ENCODE measurements at places on chromosomes 7 and 10.

DNA sequence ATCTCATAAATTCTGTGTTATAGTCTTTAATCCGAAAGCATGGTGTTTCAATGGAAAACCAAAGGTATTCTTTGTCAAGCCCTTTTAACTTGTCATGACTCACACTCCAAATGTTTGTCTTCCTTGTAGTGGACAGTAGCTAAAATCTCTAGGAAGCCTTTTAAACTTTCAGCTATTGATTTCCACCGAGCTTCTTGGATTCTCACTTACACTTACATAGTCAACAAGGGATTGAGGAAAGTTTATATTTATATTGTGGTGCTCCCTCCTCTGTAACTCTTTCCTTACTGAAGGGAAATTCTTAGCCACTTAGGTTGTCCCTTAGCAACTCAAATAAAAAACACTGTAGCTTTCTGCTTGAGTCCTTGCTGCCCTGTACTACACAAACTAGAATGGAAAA, 31.2 kb upstream of the GPR37 start:
- no peak for DNase-seq

- DNase-seq: no peak
These were observed 323.8 kb downstream of the EXOC4 start for GRCh38 chr7:133576612-133577168.

DNA sequence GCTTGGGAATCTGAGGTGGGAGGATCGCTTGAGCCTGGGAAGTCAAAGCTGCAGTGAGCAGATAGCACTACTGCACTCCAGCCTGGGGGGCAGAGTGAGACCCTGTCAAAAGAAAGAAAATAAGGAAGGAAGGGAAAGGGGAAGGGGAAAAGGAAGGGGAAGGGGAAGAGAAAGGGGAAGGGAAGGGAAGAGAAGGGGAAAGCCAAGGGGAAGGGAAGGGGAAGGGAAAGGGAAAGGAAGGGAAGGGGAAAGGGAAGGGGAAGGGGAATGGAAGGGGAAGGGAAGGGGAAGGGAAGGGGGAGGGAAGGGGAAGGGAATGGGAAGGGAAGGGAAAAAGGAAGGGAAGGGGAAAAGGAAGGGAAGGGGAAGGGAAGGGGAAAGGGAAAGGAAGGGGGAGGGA, 41.5 kb downstream of the ARHGAP19 start:
- no peak for DNase-seq

DNA sequence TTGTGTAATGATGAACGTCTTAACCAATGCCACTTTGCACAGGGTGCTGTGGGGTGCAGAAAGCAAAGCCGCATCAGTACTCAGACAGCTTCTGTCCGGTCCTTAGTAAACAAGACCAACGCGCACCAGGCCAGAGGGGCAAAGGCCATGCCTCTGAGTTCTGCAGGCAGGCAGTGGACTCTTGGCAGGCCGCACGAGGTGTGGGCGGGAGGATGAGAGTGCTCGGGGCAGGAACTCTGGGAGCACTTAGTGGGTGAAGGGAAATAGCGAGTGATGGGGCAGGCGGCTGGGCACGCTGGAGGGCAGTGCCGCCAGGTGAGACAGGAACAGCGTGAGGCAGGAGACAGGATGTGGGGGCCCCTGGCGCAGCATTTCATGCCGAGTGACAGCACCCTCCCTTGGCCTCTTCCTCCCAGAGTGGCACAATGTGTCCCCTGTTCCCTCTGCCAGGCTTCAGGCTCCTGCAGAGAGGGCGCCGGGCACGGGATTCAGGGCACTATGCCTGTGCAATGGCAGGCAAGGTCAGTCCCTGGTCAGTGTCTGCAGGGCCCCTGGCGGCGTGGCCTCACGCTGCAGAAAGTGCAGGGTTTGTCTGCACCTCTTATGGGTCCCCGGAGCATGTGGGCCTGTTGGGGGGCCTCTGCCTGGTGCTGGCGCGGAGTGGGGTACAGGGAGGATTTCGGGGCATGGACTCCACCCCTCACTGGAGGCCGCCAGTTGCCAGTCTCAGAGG, 60.4 kb downstream of the VIPR2 start:
- no peak for DNase-seq

- DNase-seq: no peak
These were observed 1.9 kb upstream of the SGMS1 start for GRCh38 chr10:50625649-50626132.

GRCh38 chr10:104424719-104425118, 71.1 kb downstream of the CFAP58 start:
- DNase-seq: no peak

- no peak for DNase-seq
These were observed 1.7 kb downstream of the MEPCE start for GRCh38 chr7:100431286-100431735.

GRCh38 chr7:31055471-31055870, 3.4 kb downstream of the ADCYAP1R1 start:
- no peak for DNase-seq

DNA sequence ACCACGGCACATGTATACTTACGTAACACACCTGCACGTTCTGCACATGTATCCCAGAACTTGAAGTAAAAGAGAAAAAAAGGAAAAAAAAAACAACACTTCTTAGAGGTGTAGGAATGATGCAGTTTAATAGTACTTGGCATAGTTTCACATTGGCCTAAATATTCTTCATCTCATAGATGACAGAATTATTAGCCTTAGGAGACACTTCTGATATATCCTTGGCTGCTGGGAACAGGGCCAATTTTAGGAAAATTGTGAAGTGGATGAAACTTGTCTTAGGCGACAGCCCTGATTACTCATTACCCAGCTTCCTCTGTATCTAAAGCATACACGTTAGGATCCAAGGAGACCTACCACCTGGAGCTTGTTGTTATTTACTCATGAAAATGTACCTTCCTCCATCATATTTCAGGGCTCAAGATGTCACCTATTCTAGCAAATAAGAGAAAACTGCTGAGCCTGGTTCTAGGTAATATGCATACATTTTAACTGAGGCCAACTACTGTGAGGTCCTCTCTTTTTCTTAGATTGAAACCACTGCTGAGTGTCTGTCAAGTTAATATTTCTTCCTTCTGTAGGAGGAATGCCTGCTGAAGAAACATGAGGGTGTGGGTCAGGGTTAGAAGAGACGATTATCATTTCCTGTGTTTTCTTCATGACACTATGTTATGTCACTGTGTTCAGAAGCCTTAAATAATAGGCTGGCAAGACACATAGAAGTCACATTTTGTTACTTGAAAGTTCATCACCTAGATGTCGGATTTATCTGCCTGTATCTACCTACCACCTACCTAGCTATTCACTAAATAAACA, 44.3 kb downstream of the CPED1 start:
- DNase-seq: no peak

- no peak for DNase-seq
These were observed 204.9 kb downstream of the DOCK4 start for GRCh38 chr7:112001091-112001826.

DNA sequence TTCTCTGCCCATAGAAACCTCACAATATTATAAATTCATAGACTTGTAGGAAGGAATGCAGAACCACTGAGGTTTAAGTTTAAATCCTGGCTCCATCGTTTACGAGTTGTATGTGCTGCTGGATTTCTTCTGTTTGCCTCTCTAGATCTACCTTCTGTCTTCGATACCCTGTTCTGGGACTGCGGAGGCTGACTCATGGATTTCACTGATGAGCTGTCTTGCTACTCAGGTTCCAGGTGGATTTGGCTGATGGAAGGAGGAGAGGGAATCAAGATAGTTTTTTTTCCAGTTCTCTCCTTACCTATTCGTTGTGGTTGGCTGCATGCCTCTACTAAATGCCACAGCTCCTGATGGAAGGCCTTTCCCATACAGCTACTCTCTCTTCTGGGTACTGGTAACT, 375.8 kb downstream of the REEP3 start:
- no peak for DNase-seq

DNA sequence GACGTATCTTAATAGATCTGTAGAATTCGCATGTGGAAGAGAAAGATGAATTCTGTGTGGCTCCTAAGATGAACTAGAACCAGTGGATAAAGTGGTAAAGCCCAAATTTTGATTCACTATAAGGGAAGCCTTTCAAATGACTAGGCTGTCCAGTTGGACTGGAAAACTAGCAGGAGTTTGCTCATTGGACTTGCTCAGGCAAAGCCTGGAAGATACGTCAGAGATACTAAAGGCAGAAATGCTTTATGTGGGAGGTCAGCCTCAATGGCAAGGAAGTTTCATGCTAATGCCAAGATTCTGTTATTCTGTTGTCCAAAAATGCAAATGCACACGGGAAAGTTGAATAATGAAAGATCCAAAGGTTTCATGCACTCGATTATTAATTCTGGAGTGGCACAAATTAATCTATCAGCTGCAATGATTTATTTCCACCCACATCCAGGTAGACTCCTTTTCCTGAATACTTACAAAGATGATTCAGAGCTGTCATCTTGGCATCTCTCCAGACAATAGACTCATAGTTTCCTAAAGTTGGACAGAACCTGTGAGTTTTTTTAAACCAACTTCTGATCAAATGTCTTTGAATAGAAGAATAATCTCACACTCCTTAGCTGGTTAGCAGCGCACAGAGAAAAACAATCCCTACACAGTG, 20.5 kb upstream of the PPP1R3C start:
- DNase-seq: no peak

DNA sequence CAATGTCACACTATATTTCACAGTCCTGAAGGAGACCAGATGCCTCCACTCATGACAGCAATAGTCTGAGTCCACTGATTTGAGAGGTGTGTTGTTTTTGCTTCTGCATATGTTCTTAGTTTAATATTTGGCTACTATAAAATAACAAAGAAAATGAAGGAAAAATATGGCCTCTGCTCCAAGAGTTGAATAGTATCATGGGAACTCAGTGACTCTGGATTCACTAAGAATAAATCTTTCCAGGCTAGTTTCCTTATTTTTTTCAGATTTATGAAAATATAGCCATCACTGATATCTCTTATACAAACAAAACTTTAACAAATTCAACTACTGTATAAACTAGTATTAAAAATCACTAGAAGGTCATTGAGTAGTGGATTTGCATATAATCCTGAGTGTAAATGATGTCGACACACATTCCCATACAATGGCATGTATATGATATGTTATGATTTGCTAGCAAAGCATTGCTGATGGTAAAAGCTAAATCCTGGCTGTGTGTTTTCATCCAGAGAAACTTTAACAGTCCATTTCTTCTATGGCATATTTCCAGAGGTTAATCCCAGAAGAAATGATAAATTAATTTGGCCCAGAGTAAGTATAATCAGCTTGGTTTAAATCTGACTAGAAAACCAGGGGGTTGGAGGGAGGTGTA, 66.0 kb upstream of the VIPR2 start:
- no peak for DNase-seq

GRCh38 chr7:150383710-150384397, 4.7 kb downstream of the ZNF775 start:
- no peak for DNase-seq

GRCh38 chr10:60203993-60204618, 185.6 kb downstream of the ANK3 start:
- DNase-seq: no peak

- DNase-seq: no peak
These were observed 59.0 kb upstream of the HABP2 start for GRCh38 chr10:113493882-113494301.

DNA sequence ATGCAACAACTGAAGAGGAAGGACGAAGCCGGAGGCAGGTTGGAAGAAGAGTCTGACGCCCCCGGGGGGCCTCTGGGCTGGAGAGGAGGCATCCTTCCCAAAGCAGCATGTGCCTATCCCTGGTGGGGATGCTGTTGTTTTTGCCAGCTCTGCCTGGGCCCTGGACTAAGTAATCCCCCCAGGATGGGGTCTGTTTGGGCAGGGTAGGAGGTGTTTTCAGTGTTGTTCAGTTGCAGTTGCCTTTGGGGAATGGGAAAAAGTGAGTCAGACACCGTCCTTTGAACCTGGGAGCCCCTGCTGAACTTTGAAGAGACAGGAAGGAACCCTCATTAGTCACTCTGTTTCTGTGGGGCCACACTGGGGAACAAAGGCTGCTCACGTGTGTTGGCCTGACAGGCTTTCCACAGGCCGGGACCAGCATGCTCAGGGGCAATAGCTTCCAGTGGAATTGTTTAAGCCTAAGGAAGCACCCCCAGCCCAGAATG, 35.2 kb upstream of the GDF10 start:
- DNase-seq: no peak

- DNase-seq: no peak
These were observed 109.1 kb upstream of the PPIF start for GRCh38 chr10:79238158-79238520.

- no peak for DNase-seq
These were observed 128.8 kb upstream of the CACNA2D1 start for GRCh38 chr7:82572195-82572880.

DNA sequence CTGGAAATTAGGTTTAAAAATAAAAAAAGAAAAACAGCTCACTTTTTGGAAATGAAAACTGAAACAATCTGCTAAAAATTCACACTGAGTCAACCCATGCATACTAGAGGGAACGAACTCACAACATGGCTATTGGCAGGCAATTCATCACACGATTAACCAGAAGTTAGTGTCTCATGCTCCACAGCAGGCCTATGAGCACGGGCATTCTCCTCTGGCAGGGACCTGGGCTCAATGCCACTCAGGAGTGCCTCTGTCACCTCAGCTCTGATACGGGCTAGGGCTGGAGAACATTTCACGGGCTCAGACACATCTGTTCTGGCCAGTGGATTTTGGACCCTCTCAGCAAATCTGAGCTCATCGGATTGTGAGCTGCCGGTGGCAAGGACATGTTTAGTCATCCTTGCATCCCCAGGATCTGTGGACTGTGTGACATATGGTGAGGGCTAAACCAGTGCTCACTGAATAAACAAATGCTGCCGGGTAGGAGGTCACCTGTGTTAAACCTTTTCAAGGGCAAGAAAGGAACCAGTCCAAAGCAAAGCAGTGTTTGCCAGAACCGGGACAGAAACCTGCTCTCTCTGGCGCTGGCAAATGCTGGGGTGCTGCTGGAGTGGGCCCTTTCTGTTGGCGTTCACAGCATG, 40.1 kb downstream of the POLR3A start:
- DNase-seq: no peak

DNA sequence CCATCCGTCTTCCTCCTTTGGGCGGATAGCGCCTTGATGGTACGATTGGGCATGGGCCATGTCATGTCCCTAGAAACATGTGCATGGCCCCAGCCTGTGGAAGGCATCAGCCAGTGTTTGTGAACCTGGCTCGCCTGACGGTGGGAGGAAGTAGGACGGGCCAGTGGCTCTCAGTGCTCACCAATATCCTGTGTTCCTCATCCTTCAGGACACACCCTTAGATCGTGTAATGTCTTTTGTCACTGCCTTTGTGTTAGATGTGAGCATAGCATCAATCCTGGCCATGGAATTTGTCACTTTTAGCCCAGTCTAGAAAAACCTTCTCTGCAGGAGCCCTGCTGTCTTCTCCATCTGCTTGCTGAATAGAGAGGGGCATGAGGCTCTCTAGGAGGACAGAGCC, 77.6 kb downstream of the PFKFB3 start:
- DNase-seq: no peak

DNA sequence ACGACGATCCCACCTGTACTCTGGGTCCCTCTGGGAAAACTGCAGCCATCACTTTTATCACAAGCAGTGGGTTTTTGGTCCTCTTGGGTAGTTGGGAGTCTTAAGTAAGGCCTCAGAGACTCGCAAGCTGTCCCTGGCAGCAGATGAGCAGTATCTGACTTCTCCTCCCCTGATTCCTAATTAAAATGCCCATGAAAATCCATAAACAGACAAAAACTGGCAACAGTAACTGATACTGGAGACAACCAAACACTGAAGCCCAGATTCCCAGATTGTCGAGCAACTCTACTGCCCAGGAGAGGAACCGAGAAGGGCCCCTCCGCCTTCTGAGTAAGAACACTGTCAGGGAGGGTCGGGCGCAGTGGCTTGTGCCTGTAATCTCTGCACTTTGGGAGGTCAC, 333.8 kb downstream of the CALN1 start:
- no peak for DNase-seq

Measured in cortex of kidney (tissue), 1 donor.